Activated naive CD4-positive, alpha-beta T cell treated with anti-CD3 and anti-CD28 coated beads, Interleukin-2, amount 10 ng/mL, durations not matched to agents 7 days and 5 days (primary cell): ENCODE measurements at places on chromosomes 5 and 9.

DNA sequence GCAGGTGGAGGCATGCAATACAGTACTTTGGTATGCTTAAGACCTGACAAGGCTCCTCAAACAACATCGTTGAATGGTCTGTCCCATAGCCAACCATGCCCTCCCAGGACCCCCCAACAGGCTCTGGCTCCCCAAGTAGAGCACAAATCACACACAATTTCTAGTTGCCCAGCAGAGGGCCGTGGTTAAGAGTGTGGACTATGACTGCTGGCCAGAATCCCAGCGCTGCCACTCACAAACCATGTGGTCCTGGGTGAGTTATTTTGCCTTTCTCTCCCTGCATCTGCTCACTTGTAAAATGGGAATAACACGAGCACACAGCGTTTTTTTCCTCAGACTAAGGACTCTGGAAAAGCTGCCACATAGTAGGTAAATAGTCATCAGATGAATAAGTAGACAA lies 6.5 kb downstream of the CKMT2 start:
- no peak for DNase-seq

DNA sequence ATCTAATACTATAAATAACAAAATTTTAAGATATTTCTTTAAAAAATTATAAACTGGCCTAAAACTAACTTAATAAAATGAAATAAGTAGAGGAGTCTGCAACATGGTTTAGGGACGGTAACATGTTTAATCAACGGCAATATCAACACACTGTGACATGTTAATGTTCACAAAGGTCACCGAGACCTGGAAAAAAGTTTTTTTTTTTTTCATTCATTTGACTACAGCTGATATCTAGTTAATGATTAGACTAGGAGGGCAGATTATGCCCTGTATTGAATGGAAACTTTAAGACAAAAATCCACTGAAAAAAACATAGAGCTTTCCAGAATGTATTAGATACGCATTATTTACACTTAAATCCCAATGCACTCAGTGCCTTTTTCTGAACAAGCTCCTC lies 67.0 kb upstream of the CDK5RAP2 start:
- no peak for DNase-seq

DNA sequence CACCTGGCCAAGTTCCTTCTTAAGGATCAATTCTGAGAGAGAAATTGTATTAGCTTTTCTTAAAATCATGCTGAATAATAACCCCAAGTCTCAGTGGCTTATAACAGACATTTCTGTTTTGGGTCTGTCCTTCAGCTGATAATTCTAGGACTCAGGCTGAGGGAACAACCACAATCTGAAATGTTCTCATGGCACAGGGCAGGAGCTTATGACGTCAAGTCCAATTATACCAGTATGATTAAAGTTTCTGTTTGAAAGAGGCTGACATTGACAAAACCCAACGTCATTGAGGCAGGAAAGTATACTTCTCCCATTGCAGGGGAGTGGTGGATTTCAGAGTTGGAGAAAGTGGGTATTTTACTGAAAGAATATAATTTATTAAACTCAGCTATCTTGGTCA lies 21.8 kb downstream of the CENPH start:
- DNase-seq = no peak

- no peak for DNase-seq
Observed at GRCh38 chr9:125785248-125785751, 38.1 kb downstream of the PBX3 start.

DNA sequence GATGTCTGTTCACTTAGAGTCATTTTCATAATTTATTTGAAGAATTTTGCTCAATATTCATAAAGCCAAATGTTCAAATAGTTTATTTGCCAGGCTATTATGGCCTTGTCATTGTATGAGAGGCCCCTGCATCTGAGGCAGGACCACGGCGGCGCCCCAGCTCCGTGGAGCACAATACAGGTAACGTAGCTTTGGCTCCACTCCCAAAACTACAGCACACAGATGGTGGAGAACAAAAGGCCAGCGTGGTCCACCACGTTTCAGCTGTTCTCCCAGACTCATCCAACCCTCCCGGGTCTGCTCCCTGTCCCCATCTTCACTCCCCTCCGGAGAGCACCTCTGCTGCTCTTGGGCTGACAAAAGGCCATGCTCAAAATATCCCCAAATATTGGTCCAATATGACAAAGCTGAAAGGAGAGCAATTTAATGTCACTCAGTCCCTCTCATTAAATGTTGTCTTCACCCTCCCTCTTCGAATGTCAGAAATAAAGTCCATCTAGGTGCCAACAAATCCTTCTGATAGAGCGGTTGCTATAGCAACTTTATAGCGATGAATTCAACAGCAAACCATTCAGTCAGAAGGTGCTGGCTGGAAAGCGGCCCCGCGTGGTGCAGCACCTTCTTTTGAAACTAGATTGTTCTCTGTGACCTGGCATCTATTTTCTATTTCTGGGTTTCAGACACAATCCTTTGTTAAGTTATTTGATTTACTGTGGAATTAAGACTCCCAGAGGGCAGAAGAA lies 504.3 kb downstream of the ARHGEF28 start:
- DNase-seq = no peak

DNA sequence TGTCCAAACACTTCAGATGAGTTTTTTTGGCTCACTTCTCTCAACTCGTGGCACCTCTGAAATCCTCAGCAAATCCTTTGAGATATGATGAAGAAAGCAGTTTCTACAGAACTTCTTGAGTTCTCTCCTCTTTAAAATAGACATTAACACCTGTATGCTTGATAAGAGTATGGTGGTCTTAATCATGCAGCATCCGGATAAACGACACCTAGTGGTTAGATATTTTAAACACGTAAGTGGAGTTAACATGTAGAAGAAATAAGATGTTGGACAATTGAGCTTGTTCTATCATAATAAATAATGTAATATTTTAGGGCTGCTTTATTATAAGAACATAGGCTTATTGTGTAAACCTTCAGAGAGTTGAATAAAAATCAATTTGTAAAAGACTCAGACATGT lies 324.8 kb downstream of the CYLC2 start:
- no peak for DNase-seq

DNA sequence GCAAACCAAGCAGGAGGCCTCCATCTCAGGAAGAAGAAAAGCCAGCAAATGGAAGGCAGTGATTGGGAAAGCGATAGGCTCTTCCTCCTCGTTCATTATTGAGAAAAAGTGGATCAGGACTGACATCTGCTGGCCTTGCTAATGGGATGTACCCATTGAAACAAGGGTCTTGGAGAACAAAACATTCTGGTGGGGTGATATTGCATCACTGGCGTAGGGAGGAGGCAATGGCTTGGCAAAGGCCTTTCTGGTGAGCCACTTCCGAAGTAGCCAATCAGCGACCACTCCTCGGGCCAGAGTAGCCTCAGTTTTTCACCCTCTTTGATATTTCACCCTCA lies 86.7 kb upstream of the NFIB start:
- no peak for DNase-seq

DNA sequence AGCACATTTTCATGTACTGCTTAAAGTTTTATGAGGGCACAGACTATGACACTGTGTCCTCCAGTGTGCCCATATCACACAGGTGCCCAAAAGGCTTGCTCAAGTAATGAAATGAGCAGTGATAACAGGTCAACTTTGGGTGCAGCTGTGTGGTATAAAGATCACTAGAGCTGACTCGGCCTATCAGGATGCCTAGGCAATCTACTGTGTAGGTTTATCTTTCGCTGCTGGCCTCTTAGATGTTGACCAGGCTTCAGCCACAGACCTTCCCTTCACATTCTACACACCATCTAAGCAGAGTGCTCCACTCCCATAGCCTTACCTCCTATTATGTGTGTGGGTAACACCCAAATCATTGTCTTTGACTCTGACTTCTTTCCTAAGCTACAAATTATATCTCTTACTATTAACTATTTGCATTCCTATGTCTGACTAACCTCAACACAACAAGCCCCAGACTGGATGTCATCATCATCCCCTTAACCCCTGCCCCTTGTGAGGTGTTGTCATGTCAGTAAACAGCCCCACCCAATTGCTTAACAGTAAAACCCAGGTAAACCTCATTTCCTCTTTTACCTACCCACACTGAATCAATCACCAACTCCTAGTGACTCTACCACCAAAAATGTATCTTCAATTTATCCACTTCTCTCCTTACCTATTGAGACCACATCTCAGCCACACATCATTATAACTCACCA lies 2.5 kb downstream of the SREK1IP1 start:
- no peak for DNase-seq

GRCh38 chr9:125942125-125942524 lies 195.0 kb downstream of the PBX3 start:
- DNase-seq = no peak

- no peak for DNase-seq
Observed at GRCh38 chr9:132957805-132958204, 13.4 kb upstream of the TSC1 start.

DNA sequence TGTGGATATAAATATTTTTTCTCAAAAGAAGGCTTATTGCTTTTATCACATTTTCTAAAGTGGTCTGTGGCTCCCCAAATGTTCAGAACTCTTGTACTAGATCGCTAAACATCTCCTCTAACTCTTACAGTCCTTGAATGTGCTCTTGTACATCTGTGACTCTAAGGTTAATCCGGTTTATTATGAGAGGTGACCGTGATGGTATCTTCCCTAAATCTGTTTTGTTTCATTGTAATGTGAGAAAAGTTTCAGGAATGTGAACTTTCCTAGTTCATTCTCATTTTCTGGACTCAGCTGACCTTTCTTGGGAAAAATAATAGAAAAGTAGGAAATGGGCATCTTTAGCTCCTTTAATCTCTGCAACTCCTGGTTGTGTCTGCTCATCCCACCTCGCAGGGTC lies 94.5 kb upstream of the CD180 start:
- DNase-seq = no peak

DNA sequence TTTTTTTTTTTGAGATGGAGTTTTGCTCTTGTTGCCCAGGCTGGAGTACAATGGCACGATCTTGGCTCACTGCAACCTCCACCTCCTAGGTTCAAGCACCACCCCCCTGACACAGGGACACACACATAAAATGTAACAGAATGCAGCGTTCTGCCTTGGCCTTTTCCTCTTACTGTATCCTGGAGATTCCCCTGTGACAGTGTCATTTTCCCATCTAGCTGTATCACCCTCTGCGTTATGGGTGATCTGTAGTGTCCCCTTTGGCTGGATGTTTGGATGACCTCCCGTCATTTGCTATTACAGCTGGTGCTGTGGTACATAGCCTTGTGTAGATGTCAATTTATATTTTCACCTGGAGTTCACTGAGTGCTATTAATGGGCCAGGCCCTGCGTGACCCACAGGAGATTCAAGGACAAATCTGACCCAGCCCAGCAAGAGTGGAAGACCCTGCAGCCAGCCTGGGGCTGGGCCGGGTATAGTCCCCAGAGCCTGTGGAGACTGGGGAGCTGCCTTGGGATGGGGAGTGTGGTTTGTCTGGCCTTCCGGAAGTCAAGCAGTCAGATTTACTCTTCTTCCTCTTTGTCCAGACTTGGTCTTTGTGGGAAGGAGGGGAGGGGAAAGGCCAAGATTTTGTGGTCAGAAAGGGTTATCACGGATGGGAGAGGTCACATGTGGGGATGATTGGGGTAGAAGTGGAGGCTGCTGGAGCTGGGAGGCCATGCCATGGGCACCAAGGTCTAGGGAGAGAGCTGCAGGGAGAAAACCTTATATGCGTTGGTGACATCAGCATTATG lies 43.6 kb downstream of the ERGIC1 start:
- no peak for DNase-seq
